ENCODE measurements at places on chromosomes 12 and 14.

GRCh38 chr12:109999983-110000505, 814 bp downstream of the ANKRD13A start:
- DNase-seq: no peak

DNA sequence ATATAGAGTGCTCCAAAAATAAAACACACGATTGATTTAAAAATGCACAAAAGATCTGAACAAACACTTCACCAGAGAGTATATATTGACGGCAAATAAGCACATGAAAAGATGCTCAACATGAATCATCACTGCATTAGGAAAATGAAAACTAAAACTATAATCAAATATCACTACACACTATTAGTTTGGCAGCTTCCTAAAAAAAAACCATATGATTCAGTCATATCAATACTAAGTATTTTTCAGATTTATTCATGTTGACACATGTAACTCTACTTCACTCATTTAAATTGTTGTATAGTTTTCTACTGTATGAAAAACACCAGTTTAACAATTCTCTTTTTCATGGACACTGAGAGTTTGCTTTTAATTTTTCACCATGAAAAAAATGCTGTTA, 41.6 kb downstream of the EXOC5 start:
- DNase-seq: no peak

- DNase-seq: peak; percentile 100
Measured at GRCh38 chr14:23095196-23096108, at the start of gene C14orf119. Gene C14orf119, plus strand, starts transcription at chr14:23095505. Its CDS starts 2,154 bp downstream, at chr14:23097659.

GRCh38 chr14:63452796-63453195, 90.4 kb downstream of the PPP2R5E start:
- no peak for DNase-seq

DNA sequence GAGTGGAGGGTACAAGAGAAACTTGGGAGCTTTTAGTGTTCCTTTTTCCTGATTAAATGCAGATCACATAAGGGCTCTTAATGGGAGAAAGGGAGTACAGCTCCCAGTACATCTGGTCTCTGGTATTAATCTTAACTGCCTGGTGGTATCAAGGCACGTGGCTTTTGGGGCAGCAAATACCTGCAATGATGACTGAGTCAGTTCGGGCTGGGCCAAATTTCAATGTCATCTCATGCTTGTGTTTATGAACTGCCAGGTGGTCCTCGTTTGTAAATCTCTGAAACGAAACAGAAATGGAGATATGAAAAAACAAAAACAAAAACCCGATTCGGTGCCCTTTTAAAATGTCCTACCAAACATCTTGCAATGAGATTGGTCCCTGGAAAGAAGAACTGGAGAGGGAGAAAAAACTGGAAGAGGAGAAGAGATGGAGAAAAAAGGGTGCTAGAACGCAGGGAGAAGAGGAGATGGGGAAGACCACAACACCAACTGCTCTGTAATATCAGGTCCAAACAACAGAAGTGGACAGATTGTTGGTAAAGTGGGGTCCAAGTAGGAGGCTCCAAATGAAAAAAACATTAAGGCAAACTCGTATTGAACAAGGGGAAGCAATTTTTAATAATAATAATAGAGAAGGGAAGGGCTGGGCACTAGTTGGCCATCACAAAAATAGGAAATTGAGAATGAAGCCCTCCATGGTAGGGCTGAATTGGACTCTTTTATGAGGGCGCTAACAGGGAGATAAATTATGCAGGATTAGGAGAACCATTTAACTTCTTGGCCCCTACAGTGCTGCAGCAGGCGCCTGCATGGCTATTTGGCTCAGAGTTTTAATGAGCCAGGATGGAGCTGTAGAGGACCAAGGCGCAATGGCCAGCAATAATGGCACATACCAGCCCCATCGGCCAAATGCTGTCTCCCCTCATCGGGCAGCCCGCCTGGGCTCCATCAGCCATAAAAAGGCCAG, 45.4 kb upstream of the NPFF start:
- DNase-seq: no peak

DNA sequence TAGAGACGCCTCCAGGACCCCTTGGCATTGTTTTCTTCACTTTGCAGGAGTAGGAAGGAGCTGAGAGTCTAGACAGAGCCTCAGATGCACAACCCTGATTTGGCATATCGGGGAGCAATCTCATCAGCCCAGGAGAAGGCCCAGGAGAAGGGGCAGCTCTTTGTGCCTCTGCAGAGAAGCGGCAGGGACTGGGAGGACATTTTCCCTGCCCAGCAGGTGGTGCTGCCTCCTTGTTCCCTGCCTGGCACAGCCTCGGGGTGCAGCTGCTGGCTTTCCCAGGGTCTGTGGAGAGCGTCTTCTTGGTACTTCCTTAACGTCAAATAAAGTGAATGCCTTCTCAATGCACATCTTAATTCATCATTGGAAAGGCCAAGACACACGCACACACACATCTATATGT, 419.5 kb downstream of the TMEM121 start:
- DNase-seq: no peak

DNA sequence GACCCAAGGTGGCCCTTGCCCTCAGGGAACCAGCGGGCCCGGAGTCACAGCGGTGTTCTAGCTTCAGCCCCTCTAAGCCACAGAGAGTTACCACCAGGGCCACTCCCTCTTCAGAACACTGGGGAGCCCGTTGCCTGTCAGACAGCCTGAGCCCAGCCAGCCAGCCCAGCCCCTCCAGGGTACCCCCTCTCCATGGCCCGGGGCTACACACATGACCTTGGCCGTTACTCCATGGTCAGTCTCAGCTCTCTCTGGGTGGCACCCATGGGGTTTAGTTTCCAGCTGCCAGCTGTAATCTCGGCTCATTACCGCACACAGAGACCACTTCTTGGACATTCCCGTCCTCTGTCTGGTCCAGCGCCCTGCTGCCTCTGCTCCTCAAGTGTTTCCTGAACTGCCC, 35.0 kb downstream of the PPP2R5C start:
- no peak for DNase-seq

Measured in brain pericyte (primary cell).